ENCODE measurements at places on chromosomes 16 and 17.

- DNase-seq, result peak; percentile 44
These were observed at the start of gene MED13 for GRCh38 chr17:62064791-62065563. Gene MED13 (minus strand): TSS chr17:62065278. CDS start chr17:62065205, 73 bp downstream.

- no peak for DNase-seq
These were observed 54.3 kb upstream of the WSB1 start for GRCh38 chr17:27239584-27239983.

DNA sequence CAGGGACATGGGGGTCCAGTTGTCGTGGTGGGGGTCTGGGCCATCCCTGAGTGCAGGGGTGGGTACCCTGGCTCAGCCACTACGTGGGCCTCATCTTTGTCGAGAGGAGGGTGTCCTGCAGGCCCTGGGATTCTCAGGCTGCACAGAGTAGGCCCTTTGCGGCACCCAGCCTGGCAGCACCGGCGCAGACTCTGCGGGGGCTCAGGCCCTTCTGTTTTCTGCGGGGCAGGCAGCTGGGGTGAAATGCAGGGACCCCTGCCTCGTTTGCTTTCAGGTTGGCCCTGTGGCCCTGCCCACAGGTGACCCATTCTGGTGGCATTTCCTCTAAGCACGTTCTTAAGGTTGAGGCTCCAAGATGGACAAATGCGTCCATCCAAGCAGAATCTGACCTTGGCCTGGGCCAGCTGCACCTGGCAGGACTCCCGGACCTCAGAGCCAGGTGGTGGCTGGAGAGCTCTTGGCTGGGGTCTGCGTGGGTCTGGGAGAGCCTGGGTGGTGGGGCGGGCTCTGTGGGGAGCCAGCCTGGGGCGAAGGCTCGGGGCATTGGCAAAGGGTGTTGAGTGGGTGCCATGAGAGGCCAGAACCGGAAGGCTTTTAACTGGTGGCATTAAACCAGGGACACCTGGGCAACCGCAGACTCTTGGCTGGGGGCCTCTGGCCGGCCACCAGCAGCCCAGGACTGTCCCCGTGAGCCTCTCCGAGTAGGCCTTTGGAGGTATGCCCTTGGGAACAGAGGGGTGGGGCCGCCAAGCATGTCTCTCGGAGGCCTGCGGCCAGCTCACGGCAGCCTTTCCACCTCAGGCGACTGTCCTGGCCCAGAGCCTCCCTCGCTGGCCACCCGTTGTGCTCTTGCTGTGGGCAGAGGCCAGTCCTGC is 16.9 kb downstream of the PRSS27 start:
- DNase-seq, result no peak

DNA sequence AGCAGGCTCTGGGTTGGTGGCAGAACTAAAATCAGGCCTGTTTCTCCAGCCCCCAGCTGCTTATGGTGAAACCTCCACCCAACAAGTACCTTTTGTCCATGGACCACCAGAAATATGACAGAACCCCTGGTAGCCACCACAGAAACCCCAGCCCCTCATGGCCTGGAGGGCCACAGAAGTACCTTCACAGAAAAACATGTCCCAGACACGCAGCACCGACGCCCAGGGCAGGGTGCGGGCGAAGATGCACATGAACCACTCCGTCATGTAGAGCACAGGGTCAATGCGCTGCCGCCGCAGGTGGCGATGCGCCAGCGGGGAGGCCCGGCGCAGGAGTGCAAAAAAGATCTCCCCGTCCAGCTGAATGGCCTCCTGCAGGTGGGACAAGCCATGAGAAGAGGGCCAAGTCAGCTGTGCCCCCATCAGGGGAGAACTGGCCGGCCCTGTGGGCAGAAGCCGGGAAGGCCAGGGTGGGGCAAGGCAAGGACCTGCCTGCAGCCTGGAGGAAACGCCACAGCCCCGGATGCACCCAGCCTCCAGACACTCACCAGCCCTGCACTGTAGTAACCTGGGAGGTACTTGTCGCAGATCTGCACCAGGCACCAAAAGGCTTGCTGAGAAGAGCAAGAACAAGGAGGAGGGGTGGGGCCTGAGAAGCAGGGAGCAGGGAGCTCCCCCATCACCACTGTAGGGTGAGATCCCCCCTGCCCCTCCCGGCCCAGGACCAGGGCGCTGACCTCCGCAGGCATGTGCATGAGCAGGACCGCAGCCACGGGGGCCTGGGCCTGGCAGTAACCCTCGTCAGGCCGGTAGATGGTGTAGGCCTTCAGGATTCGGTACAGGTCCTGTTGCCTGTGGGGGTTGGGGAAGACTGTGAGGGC is 4.1 kb upstream of the CD2BP2 start:
- DNase-seq, result no peak

GRCh38 chr16:83231729-83232128 is 576.0 kb upstream of the HSBP1 start:
- DNase-seq, result no peak

DNA sequence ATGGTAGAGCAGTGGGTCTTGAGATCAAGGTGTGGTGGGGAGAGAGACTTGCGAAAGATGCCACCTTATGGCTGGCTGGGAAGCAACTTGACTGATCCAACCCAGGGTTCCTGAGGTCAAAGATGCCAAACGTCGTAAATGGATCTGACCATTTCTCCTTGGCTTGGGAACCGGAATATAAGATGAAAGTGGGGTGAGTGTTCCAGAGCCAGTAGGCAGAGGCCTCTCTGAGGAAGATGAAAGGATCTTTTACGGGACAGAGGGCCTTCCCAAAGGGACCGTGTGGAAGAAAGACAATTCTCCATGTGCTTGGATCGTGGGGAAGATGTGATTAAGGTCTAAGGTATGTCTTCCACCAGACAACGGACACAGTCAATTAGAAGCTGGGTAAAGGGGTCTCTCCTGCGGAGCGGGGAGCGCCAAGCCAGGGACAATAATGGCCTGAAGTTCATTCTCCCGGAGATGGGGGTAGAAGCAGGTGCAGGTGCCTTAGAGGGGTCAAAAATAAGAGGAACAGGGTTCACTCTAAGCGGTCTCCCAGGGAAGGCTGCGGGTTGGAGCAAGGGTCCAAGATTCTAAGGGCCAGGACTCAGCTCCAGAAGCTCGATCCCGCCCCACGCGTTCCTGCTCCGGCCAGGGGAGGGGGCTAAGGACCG is 800 bp downstream of the FXR2 start:
- no peak for DNase-seq

GRCh38 chr16:53090591-53091411 is 36.0 kb downstream of the CHD9 start:
- no peak for DNase-seq

DNA sequence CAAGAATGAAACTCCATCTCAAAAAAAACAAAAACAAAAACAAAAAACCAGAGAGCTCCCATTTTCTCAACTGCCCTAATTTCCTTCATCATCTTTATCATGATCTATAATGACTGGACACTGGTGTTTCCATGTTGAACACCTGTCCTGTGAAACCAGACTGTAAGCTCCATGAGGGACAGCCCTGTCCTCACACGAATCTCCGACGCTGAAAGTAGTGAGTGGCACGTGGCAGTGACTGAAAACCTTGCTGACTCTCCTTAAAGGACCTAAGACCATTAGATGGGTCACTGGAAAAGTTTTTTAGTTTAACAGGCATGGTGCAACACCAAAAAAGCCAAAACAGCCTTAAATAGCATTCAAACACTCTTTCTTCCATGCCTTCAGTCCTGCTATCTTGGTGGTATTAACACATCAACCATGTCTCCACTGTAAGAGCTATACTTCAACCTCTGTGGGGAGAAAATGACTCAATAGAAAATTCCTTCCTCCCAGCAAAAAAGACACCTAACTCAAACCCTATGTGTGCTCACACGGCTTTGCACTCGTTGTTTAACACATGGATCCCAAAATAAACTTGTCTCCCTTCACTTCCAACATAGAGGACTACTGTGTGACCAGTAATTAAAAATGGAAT is 8.3 kb downstream of the AXIN2 start:
- DNase-seq, result no peak

- DNase-seq, result no peak
These were observed 448.4 kb upstream of the CDH11 start for GRCh38 chr16:65570261-65570660.

- no peak for DNase-seq
These were observed 69.2 kb downstream of the TANC2 start for GRCh38 chr17:63035271-63035670.

GRCh38 chr17:57436565-57436964 is 180.2 kb downstream of the MSI2 start:
- no peak for DNase-seq

DNA sequence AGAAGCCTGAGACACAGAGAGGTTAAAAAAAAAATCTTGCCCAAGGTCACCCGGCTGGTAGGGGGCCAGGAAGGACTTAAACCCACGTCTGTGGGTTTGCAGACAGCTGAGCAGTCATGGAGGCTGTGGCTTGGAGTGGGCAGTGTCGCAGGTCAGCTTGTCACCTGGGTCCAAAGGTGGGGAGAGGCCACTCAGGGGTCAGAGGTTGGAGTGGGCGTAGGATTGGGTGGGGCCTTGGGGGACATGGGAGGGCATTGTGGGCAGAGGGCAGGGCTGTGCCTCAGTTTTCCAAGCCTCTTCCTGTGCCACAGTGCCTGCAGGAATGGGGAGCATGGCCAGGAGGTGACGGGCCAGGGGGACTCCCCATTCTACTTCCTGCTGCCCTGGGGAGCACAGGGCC is 2.0 kb upstream of the NDRG4 start:
- no peak for DNase-seq

- no peak for DNase-seq
These were observed 485.4 kb downstream of the KCNJ2 start for GRCh38 chr17:70654706-70655105.
